ENCODE measurements at places on chromosomes 2 and 18. TPM values are rescaled to one million over a fixed set of nuclear protein-coding genes. Genes with fewer than 3 reads are reported as not detected.
A peak's percentile ranks its signal among the peaks of the same experiment; 100 is the strongest.

GRCh38 chr18:10387399-10387798, 67.0 kb upstream of the APCDD1 start:
- no peaks in the 10 kb centered on the region for H3K4me1 ChIP-seq
- no peak overlapping the region for H3K27ac ChIP-seq
- H3K36me3 ChIP-seq = no peaks in the 10 kb centered on the region
- no peak for DNase-seq
- no peaks in the 10 kb centered on the region for H3K27me3 ChIP-seq

DNA sequence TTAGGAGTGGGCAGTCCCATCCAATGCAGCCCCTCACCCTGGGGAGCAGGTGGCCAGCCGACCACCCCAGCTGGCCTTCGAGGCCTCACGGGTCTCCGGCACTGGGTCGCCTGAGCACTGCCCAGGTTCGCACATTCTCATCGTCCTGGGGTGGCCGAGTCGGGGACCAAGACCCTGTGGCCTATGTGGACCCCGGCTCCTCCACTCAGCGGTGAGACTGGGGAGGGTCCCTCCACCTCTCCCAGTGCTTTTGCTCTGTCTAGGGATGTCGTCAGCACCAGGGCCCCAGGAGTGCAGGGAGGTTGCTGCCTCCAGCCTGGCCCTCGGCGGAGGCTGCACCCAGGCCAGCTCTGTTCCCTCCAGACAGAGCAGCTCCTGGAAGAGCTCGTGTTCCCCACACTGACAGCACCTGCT, 89.6 kb downstream of the TPO start:
- no peak overlapping the region for H3K27ac ChIP-seq
- no peaks in the 10 kb centered on the region for H3K36me3 ChIP-seq

GRCh38 chr2:237782181-237782580, 16.4 kb upstream of the RBM44 start:
- no peak for DNase-seq
- no peak overlapping the region for H3K27ac ChIP-seq
- H3K36me3 ChIP-seq = peaks cover 7% of the 10 kb centered on the region
- no peak overlapping the region for H3K4me3 ChIP-seq

DNA sequence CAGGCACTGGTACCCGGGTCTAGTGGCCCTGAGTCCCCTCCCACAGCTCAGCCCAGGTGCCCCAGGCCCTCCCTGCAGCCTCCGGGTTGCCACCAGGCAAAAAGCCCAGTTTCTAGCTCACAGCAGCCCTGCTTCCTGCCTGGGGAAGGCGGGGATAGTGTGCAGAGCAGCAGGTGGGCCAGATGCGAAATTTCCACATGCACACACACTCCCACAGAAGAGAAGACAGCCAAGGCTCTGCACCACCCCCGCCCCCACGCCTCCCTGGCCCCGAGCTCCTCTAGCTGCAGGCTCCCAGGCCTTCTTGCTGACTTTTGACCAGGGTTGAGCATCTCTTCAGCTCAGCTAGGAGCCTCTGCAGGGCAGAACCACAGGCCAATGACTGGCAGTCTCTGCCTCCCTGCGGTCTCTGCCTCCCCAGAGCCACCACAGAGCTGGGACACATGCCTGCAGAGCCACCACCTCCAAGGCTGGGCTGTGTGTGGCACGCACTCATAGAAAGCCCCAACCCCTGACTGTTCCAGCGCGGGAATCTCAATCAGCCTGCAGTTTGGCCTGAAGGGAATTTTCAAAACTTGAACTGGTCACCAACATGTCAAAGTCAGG, 7.2 kb downstream of the SLC66A2 start:
- DNase-seq = peak; percentile 67
- H3K27ac ChIP-seq = no peak overlapping the region
- H3K36me3 ChIP-seq = peaks cover 4% of the 10 kb centered on the region
- peaks cover 39% of the 10 kb centered on the region for H3K4me1 ChIP-seq

DNA sequence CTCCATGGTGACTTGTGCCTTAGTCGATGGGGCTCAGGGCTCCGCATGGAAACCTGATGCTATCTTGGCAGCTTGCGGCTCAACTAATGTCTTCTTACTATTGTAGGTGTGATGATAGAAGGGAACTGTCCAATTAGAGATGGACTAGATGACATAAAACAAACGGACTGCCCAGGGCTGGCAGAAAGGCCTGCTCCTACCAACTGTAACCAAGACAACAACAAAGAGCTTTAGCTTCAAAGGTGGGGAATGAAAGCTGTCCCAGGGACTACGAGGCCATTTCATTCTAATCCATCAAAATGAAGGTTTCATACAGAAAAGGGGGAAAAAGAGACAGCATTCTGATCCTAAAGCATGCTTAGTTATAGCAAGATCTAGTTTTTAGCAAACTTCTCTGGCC, 186.9 kb upstream of the ACAA2 start:
- no peaks in the 10 kb centered on the region for H3K36me3 ChIP-seq
- no peaks in the 10 kb centered on the region for H3K4me1 ChIP-seq

GRCh38 chr18:41600693-41601391, 354.2 kb upstream of the PIK3C3 start:
- H3K4me1 ChIP-seq = no peaks in the 10 kb centered on the region
- no peak overlapping the region for H3K4me3 ChIP-seq
- no peaks in the 10 kb centered on the region for H3K27me3 ChIP-seq

GRCh38 chr2:189252991-189253675, 73.6 kb upstream of the COL5A2 start:
- peaks cover 37% of the 10 kb centered on the region for H3K4me1 ChIP-seq
- no peaks in the 10 kb centered on the region for H3K27me3 ChIP-seq
- no peak for DNase-seq
- no peak overlapping the region for H3K4me3 ChIP-seq

- no peaks in the 10 kb centered on the region for H3K4me1 ChIP-seq
- no peak overlapping the region for H3K4me3 ChIP-seq
- no peak overlapping the region for H3K27ac ChIP-seq
- DNase-seq = no peak
- H3K36me3 ChIP-seq = no peaks in the 10 kb centered on the region
- H3K27me3 ChIP-seq = no peaks in the 10 kb centered on the region
Measured at GRCh38 chr2:141142025-141142424, 988.8 kb downstream of the LRP1B start.

DNA sequence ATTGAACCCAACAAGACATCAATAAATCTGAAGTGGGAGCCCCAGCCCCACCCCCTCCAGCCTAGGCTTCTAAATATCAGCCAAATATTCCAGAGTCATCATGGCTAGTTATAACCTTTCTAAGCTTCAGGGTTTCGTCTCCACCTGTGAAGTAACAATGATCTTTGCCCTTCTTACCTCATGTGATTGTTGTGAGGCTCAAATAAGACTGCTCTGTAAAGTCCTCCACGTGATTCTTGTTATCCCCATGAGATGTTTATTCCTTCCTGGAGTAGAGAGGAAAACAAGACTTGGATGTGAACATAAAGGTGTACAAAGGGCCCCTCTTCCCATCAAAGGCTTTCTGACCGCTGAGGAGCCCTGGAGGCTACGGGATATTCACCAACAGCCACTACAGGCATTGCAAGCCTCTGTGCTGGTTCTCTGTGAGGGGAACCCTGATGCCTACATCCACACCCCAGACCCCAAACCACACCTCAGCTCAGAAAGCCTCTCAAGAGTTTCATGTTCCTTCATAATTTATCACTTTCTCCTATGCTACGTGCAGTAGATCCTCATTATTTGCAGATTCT, 20.1 kb upstream of the REEP1 start:
- DNase-seq = no peak
- no peak overlapping the region for H3K4me3 ChIP-seq
- H3K27me3 ChIP-seq = no peaks in the 10 kb centered on the region
- H3K27ac ChIP-seq = no peak overlapping the region
- H3K4me1 ChIP-seq = no peaks in the 10 kb centered on the region
- H3K36me3 ChIP-seq = no peaks in the 10 kb centered on the region

PMS1 gene
- total RNA-seq = 15.1 TPM

PRKD3 gene
- total RNA-seq = 78.8 TPM

IRS1 gene
- 26.2 TPM for total RNA-seq

MCM6 gene
- 9.6 TPM for total RNA-seq

DNAH6 gene
- 0.36 TPM for total RNA-seq

KIAA2012 gene
- not detected for total RNA-seq

All from sigmoid colon (tissue), 7 donors.